NCI-H2081 treated with DMSO at 0.1 percent for 48 hours (cell line): ENCODE measurements at places on chromosomes 3 and 15.

DNA sequence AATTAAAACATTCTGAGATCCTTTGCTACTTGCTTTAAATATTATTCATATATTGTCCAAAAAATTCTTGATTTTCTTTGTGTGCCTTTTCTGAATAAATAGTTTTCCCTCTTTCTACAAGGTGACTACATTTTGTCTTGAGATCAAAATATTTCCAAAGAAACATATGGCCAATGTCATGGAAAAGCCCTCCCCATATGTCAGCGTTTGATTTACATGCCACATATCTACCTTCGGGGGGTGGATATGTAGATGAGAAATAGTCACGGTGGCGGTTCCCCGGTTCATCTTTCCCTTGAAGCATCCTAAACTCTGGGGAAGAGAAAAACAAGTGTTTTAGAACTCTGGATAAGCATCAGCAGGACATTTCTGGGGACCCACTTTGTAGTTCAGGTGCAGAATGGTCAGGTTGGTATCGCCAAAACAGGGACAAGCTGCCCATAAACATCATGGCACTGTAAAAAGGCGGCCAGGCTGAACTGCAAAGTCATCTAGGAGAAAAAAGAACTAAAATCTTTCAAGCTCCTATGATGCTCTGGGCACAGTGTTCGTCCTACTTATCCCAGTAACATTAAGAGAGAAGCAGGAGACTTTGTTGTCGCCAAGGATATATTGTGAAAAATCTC, 91.5 kb downstream of the MEX3B start:
- no peak for DNase-seq

GRCh38 chr15:63509056-63509954, 4.9 kb downstream of the USP3 start:
- no peak for DNase-seq

GRCh38 chr3:21573291-21573690, 177.7 kb downstream of the ZNF385D start:
- DNase-seq = no peak

DNA sequence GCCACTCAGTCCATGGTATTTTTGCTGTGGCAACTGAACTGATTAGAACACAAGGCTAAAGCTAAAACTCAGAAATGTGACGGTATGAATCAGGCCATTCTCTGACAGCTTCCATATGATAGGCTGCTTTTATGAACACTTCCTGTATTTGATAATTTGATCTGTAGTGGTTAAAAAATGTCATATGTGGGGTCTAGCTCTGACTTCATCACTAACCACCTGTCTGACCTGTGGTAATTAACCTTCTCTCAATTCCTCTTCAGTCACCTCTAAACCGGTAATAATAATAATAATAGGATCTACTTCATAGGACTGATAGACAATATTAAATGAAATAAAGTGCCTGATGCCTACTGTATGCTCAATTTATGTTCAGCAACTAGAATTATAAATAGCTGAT, 223.2 kb downstream of the MBNL1 start:
- DNase-seq = no peak
